ENCODE measurements at places on chromosomes 5 and 9. TPM values are rescaled to one million over a fixed set of nuclear protein-coding genes. Genes with fewer than 3 reads are reported as not detected.

DNA sequence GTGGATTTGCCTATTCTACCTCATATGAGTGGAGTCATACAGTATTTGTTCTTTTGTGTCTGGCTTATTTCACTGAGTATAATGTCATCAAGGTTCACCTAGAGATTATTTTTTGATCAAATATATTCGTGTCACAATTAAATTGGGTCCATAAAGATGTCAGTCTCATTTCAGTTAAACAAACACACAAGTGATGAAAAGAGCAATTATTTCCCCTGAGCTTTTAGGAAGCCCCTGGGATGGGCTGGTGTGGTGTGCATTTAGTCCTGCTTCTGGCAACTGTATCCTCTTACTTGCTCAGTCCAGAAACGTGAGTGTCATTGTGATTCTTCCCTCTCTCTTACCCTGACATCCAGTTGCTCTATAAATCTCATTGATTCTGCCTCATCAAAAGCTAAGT lies 52.8 kb upstream of the CARTPT start:
- no peak for DNase-seq

The CCL28 gene
- total RNA-seq = not detected

GRCh38 chr5:14842117-14842516 lies 29.5 kb downstream of the ANKH start:
- no peak for DNase-seq

GRCh38 chr5:126377424-126377823 lies 45.8 kb upstream of the GRAMD2B start:
- no peak for DNase-seq

The PCDHGA11 gene
- total RNA-seq = 0.21 TPM

All from H7 (cell line).